ENCODE measurements at places on chromosomes 1 and 21.

- no peak for DNase-seq
These were observed 5.8 kb downstream of the KISS1 start for GRCh38 chr1:204190212-204191211.

- no peak for DNase-seq
These were observed 62.1 kb downstream of the EYA3 start for GRCh38 chr1:28026329-28026728.

DNA sequence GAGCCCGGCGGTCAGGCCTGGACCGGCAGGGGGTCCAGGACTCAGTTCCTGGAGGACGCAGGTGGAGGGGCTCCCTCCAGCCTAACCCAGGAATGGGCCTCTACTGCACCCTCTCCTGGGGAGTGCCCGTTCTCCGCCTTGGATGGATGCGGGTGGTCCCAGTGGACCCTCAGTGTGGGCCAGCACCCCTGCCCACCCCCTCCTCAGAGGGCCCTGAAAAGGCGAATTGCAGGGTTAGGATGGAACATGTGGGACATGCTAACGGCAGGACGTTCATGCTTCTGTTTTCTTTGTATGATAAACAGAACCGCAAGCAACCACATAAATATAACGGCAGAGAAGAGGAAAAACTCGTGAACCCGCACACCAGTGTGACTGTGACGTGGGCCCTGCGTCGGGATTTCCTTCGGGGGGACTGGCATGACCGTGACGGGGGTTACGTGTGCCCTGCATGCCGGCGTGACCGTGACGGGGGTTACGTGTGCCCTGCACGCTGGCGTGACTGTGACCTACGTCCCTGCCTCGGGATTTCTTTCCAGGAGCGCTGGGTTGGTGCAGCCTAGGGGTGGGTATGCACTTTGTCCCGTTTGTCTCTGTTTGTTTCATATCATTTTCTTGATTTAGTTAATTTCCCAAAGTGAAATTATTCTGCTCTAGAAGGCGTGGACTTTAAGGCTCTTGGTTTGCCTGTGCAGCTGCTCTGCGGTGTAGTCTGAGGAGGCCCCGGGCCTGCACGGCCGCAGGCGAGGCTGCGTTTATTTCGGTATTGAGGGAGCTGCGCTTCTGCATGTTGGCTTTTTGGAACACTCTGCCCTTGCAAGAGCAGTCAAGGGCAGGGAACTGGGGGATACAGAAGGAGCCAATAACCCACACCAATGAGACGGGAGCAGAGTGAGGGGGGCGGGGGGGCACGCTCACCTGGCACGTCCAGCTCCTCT is 3.1 kb downstream of the FTCD start:
- no peak for DNase-seq

DNA sequence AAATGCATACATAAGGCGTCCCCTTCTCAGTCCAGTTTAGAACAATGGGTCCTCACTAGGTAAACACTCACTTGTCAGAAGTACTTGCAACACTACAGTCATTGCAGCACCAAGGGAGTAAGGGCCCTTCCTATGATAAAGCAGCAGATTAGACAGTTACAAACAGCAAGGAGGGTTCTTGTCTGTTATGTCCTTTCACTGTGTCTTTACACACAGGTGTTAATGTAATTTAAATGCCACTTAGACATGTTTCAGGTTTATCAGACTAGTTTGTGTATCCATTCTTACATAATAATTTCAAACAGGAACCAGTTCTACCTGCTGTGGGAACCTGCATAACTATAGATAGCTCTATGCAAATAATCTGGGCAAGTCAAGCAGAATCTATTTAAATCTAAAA is 105.6 kb upstream of the USH2A start:
- no peak for DNase-seq

- no peak for DNase-seq
These were observed 56.8 kb upstream of the IRF2BP2 start for GRCh38 chr1:234666761-234667160.

DNA sequence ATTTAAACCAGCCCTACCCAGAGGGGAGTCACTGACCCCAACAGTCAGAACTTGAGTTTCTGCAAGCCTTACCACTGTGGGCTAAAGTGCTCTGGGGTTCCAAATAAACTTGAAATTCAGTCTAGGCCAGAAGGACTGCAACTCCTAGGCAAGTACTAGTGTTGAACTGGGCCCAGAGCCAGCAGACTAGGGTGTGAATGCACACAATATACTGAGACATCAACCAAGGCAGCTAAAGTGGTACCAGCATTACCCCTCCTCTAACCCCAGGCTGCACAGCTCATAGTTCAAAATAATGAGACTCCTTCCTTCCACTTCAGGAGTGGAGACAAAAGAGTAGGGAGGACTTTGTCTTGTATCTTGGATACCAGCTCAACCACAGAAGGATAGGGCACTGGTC is 18.9 kb upstream of the IL20 start:
- no peak for DNase-seq

- DNase-seq = no peak
These were observed 91.2 kb downstream of the UBIAD1 start for GRCh38 chr1:11364170-11364569.

DNA sequence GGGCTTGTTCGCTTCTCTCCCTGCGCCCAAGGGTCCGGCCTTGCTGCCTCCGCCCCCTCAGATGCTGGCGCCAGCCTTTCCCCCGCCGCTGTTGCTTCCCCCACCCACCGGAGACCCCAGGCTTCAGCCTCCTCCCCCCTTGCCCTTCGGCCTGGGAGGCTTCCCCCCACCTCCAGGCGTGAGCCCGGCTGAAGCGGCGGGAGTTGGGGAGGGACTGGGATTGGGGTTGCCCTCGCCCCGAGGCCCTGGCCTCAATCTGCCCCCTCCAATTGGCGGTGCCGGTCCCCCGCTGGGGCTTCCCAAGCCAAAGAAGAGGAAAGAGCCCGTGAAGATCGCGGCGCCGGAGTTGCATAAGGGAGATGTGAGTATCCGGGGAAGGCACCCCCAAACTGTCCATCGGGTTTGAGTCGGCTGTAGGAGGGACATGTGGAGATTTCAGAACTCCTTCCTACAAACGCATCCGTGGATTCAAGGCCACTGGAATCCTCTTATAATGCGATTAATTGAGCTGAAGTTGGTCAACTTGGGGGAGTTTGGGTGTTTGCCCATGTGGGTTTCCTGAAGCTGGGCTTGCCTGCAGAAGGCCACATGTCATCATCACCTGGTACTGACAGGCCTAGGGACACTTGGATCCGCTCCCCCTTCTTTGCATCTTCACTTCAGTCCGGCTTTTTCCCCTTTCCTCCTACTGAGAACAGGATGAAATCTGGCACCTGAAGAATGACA is 707 bp downstream of the PRCC start:
- no peak for DNase-seq

DNA sequence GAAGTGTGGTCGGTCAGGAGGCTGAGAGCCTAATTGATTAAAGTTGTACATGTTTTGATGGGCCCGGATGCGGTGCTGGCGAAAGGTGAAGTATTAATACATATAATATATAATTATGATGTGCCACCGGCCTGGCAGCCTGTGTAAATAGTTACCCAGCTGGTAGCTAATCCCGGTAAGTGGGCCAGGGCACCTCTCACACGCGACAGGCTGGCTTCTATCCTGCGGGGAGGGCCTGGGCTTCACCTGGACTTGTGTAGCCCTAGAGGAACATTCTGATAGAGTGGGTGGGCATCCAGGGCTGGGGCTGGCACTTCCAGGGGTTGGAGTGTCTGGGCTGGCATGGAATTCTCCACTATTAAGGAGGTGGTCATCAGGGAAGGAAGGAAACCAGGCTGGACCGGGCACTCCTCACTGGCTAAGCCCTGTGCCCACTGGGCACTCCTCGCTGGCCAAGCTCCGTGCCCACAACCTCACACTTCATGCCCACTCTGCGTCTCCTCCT is 48.3 kb downstream of the IGSF21 start:
- DNase-seq = no peak

- no peak for DNase-seq
These were observed 23.8 kb downstream of the DDX20 start for GRCh38 chr1:111779546-111779945.

- DNase-seq = no peak
These were observed 58.5 kb downstream of the EIF4G3 start for GRCh38 chr1:21118167-21118566.

DNA sequence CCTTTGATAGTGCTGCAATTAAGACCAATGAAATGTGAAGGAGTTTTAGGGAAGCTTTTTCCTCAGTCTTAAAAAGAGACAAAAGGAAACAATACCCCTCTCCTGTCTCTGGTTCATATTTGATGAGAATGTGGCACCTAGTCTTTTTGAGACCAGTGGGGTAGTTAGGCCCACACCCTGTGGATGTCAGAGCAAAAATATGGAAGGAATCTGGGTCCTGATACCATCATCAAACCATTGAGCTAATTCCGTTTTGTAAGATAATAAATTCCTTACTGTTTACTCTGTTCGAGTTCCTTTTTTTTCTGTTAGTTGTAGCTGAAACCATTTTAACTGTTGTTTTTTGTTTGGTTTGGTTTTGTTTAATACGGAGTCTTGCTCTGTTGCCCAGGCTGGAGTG is 33.3 kb downstream of the PTPRC start:
- no peak for DNase-seq

DNA sequence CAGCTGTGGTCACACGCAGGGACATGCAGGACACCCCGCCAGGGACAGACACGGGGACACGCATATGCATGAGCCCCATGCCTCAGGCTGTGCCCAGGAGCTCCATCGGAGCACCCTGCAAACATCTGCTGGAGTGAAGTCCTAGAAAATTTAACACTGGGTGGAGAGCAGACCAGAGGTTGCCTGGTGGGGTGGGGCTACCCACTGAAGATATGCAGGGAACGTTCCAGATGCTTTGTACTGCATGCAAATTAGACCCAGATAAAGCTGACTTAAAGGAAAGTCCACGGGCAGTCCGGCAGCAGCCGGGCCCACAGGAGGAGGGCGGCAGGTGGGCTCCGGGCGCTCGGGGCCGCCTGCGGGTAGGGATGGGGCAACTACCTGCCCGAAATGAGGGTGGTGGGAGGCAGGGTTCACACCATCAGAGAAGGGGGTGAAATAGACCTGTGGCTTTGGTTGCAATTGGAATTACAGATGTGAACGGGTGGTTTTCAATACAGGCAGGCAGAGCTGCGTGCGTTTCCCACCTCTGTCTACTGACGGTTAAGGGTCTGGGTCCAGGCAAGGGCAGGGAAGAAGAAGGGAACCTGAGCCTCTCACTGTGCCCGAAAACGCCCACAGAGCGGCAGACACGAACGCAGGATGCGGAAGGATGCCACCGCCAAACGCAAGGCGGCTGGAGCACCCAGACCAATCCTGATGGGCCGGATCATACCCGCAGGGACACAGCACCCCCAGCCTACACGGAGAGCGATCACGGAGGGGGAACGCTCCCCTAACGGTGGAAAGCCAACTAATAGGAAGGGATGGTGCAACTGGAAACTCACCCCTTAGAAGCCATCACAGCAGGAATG is 21.0 kb downstream of the CFAP74 start:
- no peak for DNase-seq

- DNase-seq = no peak
These were observed 518.7 kb downstream of the RWDD3 start for GRCh38 chr1:95752515-95753381.

DNA sequence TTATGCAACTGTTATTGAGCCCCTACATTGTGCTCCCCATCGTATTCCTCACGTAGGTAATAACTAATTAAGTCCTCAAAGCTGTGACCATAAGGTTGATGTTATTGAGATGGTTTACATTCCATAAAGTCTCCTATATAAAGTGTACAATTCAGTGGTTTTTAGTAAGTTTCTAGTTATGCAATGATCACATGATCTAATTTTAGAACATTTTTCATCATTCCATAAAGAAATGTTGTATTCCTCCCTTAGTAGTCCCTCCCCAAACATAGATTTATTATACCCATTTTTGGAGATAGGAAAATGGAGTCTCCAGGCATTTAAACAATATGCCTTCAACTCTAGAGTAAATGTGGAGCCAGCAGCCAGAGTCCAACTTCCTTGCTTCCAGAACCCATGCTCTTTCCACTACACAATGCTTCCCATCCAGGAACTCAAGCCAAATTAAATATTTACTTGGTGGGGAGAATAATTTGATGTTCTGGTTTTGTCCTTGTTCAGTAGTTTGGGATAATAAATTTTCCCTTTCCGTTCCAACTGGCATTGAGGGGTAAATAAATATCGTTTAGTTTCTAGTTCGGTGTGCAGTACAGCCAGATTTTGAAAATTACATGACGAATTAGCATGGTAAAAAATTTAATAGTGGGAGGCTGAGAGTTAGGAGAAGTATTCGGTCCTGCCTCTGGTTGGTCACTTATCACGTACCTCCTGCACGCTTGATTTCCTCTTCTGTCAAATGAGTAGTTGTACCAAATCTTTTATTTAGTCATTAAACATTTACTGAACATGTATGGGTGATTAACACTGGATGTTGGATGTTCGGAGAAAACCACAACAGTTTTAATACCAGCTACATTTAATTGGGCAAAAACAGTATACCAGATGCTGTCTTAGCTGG is 66.3 kb downstream of the CACHD1 start:
- DNase-seq = no peak
